ENCODE measurements at places on chromosomes 1 and 21.

GRCh38 chr1:208047476-208047934 is 136.6 kb upstream of the CD34 start:
- DNase-seq = peak; percentile 64

DNA sequence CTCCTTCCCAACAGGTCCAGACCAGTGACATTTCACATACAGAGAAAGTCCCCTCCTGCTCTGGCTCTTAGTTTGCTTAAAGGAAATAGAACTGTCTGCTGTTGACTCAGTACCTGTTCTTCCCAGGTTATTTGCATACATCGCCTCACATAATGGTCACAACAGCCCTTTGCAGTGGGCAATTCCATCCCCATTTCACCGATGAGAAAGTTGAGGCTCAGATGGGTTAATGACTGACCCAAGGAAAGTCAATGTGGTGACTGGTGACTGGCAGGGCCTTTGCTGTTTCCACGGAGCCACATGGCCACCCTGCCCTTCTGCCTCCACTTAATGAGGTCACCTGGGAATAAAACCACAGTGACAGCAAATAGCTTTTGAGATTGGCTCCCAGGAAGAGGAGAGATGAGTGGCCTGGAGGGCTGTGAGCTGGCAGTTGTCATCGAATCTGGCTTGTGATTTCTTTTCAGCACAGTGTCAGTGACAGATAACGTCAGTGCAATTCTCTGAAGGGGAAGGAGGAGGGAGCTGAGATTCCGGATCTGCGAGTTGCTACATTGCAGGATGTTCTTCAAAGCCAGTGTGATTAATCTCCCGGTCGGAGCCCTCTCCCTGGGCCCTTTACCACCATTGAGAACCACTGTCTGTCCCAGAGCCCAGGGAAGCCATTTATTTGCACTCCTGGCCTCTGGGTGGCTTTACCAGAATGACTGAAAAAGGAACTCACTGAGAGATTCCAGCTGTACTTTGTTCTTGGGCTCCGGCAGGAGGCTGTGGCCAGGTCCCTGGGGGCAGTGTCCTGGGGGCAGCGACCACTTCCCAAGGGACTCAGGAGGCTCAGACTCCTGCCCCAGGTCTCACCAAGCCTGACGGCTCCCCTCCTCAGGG is 117.2 kb downstream of the CNIH3 start:
- DNase-seq = no peak

DNA sequence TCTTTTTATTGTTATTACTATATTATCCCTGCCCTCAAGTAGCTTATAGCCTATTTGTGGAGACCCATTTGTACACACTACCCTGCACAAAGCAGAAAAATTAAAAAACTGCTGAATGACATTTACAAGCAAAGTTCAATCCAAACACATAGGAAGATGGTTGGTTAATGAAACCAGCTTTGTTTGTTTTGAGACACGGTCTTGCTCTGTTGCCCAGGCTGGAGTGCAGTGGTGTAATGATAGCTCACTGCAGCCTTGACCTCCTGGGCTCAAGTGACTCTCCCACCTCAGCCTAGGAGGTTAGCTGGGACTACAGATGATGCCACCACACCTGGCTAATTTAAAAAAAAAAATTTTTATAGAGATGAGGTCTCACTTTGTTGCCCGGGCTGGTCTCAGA is 31.6 kb downstream of the TGFB2 start:
- DNase-seq = no peak

- DNase-seq = no peak
Measured at GRCh38 chr1:19731311-19731821, 66.7 kb downstream of the HTR6 start.

GRCh38 chr1:166032572-166033371 is 134.0 kb downstream of the FAM78B start:
- DNase-seq = no peak
